Testis (tissue), 5 donors: ENCODE measurements at places on chromosomes 12 and 14. TPM values are rescaled to one million over a fixed set of nuclear protein-coding genes. Genes with fewer than 3 reads are reported as not detected.
A peak's percentile ranks its signal among the peaks of the same experiment; 100 is the strongest.

DNA sequence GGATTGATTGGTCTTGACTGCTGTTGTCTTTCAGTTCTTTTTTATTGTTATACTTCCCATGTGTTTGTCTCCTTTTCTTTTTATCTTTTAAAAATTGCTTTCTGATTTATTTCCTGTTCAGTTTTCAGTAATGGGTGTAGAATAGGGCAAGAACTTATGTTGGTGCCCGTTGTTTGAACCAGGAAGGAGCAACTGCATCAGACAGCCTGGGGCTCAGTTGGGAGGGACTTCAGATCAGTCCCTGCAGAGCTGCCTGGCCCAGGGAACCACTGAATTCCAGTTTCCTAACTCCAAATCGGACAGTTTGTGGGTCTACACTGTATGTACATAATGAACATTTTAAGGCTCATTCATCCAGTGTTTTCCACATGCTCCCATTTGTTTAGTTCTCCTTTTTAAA is 64.9 kb downstream of the FBXO34 start:
- no peaks in the 10 kb centered on the region for H3K36me3 ChIP-seq
- H3K4me3 ChIP-seq: no peak overlapping the region
- no peak overlapping the region for H3K27ac ChIP-seq
- DNase-seq: no peak
- H3K4me1 ChIP-seq: peaks cover 30% of the 10 kb centered on the region

GRCh38 chr12:109169686-109170085 is 53.3 kb downstream of the ACACB start:
- H3K4me1 ChIP-seq: no peaks in the 10 kb centered on the region
- H3K36me3 ChIP-seq: no peaks in the 10 kb centered on the region
- no peak overlapping the region for H3K27ac ChIP-seq
- DNase-seq: no peak

The ADCY4 gene
- 23.1 TPM for total RNA-seq

The CCER1 gene
- 58.6 TPM for total RNA-seq

DNA sequence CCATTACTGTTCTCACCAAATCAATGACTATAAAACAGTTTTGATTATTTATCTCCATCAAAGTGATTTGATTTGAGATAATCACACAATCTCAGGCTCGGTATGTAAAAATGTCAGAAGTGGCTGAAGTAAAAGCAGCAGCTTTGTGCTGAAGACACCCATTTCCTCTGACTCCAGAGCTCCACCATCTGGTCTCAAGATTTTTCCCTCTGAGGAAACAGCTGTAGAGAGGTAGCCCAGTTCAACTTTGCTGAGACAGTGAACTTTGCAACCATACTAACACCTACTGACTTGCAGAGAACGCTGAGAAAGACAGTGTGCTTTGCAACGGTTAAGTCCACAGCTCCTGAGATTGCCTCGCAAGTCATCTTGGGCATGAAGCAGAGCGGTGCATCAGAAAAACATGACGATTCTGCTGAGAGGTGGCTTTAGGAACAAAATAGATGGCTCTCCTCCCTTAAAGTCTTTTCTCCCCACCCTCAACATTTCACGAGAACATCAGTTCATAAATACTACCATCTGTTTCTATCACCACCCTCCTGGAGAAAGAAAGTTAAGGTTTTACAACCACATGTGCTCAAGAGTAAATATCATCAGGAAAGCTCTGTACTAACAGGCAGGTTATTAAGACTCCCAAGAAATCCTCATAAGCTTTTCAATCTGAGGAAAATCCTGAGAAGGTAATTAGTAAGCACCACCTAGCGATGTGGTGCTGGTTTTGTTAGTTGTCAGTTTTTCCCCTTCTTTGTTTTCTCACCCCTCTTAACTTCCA is 34.8 kb downstream of the HIGD1C start:
- H3K4me1 ChIP-seq: peaks cover 17% of the 10 kb centered on the region
- no peaks in the 10 kb centered on the region for H3K27me3 ChIP-seq
- H3K4me3 ChIP-seq: no peak overlapping the region
- no peak overlapping the region for H3K27ac ChIP-seq
- DNase-seq: peak; percentile 58

DNA sequence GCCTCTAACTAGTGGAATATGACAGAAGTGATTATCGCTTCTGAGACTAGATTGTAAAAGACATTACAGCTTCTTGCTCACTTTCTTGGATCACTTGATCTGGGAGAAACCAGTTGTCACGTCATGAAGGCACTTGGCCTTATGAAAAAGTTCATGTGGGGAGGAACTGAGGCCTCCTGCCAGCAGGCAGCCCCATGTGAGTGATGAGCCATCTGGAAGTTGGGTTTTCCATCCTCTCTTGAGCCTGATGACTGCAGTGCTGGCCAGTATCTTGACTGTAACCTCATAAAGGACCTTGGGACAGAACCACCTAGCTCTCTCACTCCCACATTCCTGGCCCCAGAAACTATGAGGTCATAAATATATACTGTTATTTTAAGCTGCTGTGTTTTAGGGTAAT is 28.0 kb downstream of the TTLL5 start:
- H3K36me3 ChIP-seq: no peaks in the 10 kb centered on the region
- H3K4me3 ChIP-seq: no peak overlapping the region
- no peak overlapping the region for H3K27ac ChIP-seq
- no peak for DNase-seq

The BLTP3B gene
- total RNA-seq: 29.2 TPM

The RERGL gene
- 0.50 TPM for total RNA-seq

The RAB15 gene
- total RNA-seq: 3.2 TPM

- no peak overlapping the region for H3K27ac ChIP-seq
- no peak for DNase-seq
- no peaks in the 10 kb centered on the region for H3K27me3 ChIP-seq
- H3K4me3 ChIP-seq: no peak overlapping the region
Observed at GRCh38 chr12:109521831-109522230, 44.4 kb downstream of the UBE3B start.

- peaks cover 18% of the 10 kb centered on the region for H3K4me1 ChIP-seq
- peak overlapping the region; percentile 60 for H3K4me3 ChIP-seq
- H3K27me3 ChIP-seq: no peaks in the 10 kb centered on the region
- H3K27ac ChIP-seq: peak overlapping the region; percentile 70
- peak; percentile 34 for DNase-seq
- H3K36me3 ChIP-seq: no peaks in the 10 kb centered on the region
Observed at GRCh38 chr12:122527478-122527944, 462 bp downstream of the KNTC1 start.

GRCh38 chr12:109731231-109731731 is 17.7 kb downstream of the FAM222A start:
- no peak overlapping the region for H3K27ac ChIP-seq
- no peaks in the 10 kb centered on the region for H3K27me3 ChIP-seq
- no peak overlapping the region for H3K4me3 ChIP-seq
- H3K36me3 ChIP-seq: no peaks in the 10 kb centered on the region

DNA sequence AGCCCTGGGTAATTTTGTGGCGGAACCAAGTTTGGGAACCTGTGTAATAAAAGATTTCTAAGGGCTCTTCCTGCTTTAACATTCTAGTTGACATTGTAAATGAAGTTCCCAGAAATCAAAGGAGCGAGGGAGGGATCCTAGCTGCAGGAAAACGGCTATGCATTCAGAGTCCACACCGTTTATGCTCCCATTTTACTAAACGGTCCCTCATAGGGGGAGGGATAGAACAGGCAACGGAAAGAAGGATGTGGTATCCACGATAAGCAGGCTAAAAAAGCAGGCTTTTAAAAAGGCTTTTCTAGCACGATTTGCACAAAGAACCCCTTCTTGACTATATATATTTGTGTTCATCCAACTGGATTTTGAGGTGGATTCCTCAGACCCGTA is 559 bp downstream of the SYNJ2BP start:
- H3K4me1 ChIP-seq: peaks cover 7% of the 10 kb centered on the region
- no peak for DNase-seq
- no peak overlapping the region for H3K27ac ChIP-seq

GRCh38 chr12:114241973-114242434 is 163.9 kb downstream of the TBX5 start:
- H3K27ac ChIP-seq: no peak overlapping the region
- no peaks in the 10 kb centered on the region for H3K4me1 ChIP-seq
- H3K27me3 ChIP-seq: no peaks in the 10 kb centered on the region
- peak; percentile 79 for DNase-seq
- no peak overlapping the region for H3K4me3 ChIP-seq

DNA sequence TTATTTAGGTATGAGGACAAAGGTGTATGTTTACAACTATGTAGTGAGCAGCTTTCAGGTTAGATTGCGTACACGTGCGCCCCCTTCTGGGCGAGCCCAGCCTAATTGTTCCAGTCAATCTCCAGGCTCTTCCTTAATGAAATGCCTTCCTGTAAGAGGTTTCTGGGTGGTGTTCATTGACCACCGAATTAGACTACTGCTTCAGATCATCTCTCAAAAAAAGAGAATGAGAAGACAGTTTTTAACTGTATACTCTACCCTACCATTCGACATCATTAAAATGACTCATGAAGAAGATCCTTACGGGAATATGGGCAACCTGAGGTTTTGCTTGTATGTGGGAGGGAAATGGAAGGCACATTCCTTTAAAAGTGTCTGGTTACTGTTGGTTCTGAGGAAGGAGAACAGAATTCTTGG is 2.1 kb downstream of the LUM start:
- H3K4me3 ChIP-seq: no peak overlapping the region
- no peaks in the 10 kb centered on the region for H3K27me3 ChIP-seq
- H3K4me1 ChIP-seq: no peaks in the 10 kb centered on the region
- H3K36me3 ChIP-seq: no peaks in the 10 kb centered on the region
- H3K27ac ChIP-seq: peak overlapping the region; percentile 70
- peak; percentile 90 for DNase-seq

The B4GALNT1 gene
- 2.3 TPM for total RNA-seq

GRCh38 chr12:124126950-124127655 is 154.1 kb downstream of the ZNF664 start:
- H3K27ac ChIP-seq: no peak overlapping the region
- no peaks in the 10 kb centered on the region for H3K36me3 ChIP-seq
- H3K27me3 ChIP-seq: no peaks in the 10 kb centered on the region
- no peaks in the 10 kb centered on the region for H3K4me1 ChIP-seq
- no peak for DNase-seq

The MYH6 gene
- total RNA-seq: 0.39 TPM

The PLA2G1B gene
- not detected for total RNA-seq

The MYO1H gene
- total RNA-seq: 3.7 TPM

DNA sequence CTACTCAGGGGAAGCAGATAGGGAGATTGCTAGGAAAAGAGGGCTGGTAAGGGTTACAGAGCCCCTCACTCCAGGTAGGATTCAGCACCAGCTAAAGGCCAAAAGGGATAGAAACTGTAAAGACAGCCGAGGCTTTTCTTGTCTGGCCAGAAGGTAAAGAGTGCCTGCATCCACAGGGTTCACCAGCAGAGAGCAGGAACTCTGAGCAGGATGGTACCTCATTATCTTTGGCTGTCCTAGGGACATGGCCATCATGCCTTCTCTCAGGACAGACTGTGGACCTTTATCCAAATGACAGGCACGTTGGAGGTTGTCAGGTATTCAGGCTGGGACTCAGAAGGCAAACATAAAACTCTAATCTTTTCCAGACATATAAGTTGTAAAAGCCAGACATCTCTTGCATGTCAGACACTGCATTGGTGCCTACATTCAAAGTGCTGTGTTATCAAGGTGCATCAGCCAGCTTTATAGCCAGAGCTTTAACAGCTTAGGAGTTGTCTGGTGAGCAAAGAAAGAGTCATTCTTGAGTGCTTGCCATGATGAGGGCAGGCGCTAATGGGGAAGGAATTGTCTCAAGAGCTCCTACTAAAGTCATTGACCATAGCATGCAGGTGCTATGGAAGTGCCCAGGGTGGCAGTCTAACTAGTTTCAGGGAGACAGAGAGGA is 89.5 kb downstream of the PELI2 start:
- no peak for DNase-seq
- H3K27me3 ChIP-seq: no peaks in the 10 kb centered on the region

- H3K36me3 ChIP-seq: no peaks in the 10 kb centered on the region
- no peak overlapping the region for H3K27ac ChIP-seq
- H3K4me1 ChIP-seq: no peaks in the 10 kb centered on the region
- H3K4me3 ChIP-seq: no peak overlapping the region
Observed at GRCh38 chr12:128637642-128638606, 185.8 kb downstream of the SLC15A4 start.

The LRRIQ1 gene
- total RNA-seq: 13.2 TPM

- H3K27me3 ChIP-seq: no peaks in the 10 kb centered on the region
- no peaks in the 10 kb centered on the region for H3K36me3 ChIP-seq
- H3K27ac ChIP-seq: no peak overlapping the region
Observed at GRCh38 chr14:99272899-99273765, 1.1 kb upstream of the BCL11B start.

The PYGL gene
- 14.3 TPM for total RNA-seq

The MRPL51 gene
- 106 TPM for total RNA-seq

DNA sequence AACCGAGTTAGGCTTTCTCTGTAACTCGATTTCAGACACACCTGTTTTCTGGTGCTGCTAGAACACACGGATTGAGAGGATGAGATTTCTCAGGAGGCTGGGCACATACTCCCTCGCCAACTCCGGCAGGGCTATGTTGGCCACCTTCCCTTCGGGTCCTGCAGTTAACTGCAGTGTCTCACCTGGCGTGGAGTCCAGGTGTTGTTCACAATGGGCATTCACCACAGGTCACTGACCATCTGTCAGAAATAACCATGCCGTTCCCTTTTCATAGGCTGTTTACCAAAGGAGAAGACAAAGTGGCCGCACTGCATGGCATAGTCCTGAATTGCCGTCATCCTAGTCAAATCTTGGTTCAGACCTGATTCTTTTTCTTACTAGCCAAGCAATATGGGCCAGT is 5.5 kb upstream of the KCNH3 start:
- H3K4me3 ChIP-seq: no peak overlapping the region
- no peak for DNase-seq
- H3K27ac ChIP-seq: no peak overlapping the region
- peaks cover 4% of the 10 kb centered on the region for H3K4me1 ChIP-seq
- no peaks in the 10 kb centered on the region for H3K36me3 ChIP-seq

The ACSS3 gene
- 17.1 TPM for total RNA-seq

The SLC2A3 gene
- 25.7 TPM for total RNA-seq

GRCh38 chr14:77638771-77639171 is 22.3 kb upstream of the SPTLC2 start:
- peaks cover 10% of the 10 kb centered on the region for H3K4me1 ChIP-seq
- no peak overlapping the region for H3K27ac ChIP-seq

The AKAP3 gene
- 71.0 TPM for total RNA-seq

GRCh38 chr12:109273354-109273753 is 35.7 kb downstream of the FOXN4 start:
- no peak overlapping the region for H3K4me3 ChIP-seq
- no peak for DNase-seq
- H3K36me3 ChIP-seq: no peaks in the 10 kb centered on the region
- peaks cover 8% of the 10 kb centered on the region for H3K4me1 ChIP-seq
- no peak overlapping the region for H3K27ac ChIP-seq

The P3H3 gene
- 18.8 TPM for total RNA-seq

The SLC25A47 gene
- 0.37 TPM for total RNA-seq

- no peaks in the 10 kb centered on the region for H3K27me3 ChIP-seq
- H3K4me1 ChIP-seq: peaks cover 20% of the 10 kb centered on the region
- H3K27ac ChIP-seq: peak within 1 kb of the TSS; percentile 91
- H3K4me3 ChIP-seq: peak within 1 kb of the TSS; percentile 93
- DNase-seq: peak; percentile 97
Observed at GRCh38 chr14:45135659-45136395, at the start of gene FANCM. Gene FANCM, plus strand, starts transcription at chr14:45135930. Its CDS starts 102 bp downstream, at chr14:45136032.

DNA sequence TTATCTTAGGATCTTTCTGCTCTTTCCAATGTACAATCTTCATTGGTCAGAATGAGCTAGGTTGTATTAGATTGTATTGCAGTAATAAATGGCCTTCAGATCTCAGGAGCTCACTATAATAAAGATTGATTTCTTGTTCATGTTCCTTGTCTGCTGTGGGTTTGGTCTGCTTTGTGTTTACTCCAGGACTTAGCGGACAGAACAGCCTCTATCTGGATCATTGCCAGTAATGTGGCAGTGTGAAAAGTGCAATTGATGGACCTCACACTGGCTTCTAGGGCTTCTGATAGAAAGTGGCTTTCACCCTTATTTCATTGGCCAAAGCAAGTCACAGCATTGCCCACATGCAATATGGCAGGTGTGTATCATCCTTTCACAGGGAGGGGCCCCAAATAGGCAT is 81.2 kb downstream of the BTG1 start:
- H3K36me3 ChIP-seq: no peaks in the 10 kb centered on the region
- DNase-seq: no peak
- H3K27ac ChIP-seq: no peak overlapping the region
